ENCODE measurements at places on chromosomes 2 and 18.

DNA sequence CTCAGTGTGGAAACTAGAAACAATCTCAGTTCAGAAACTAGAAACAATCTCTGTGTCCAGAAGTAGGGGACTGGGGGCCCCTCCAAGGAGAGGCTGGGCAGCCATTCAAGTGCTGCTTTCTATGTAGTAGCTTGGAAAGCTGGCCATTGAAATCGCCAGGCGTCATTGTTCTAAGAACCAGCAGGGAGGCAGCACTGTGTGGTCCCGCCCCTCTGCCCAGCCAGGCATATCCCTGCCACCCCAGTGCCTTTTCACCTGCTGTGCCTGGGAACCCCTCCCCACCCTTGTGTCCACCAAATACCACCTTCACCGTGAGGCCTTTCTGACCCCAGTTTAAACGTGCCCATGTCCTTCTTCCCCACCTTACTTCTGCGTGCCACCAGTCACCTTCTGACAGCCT is 221.6 kb downstream of the GBX2 start:
- no peak for DNase-seq

DNA sequence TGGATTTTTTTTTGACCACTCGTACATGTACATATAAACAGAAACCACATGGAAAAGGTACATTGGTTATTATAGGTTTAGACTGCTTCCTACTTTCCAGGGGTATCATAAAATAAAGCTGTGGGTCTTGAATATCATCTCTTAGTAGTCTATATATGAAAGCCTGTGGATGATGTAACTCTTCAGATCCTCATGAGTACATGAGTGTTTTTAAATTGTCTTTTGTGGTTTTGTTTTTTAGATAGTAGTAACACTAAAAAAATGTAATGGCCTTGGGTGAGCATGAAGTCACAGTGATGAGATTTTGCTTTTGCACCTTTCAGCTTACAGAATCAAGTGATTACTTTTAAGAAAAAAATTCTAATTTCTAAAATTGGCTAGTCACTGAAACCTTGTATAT is 80.2 kb downstream of the RAB3GAP1 start:
- no peak for DNase-seq

DNA sequence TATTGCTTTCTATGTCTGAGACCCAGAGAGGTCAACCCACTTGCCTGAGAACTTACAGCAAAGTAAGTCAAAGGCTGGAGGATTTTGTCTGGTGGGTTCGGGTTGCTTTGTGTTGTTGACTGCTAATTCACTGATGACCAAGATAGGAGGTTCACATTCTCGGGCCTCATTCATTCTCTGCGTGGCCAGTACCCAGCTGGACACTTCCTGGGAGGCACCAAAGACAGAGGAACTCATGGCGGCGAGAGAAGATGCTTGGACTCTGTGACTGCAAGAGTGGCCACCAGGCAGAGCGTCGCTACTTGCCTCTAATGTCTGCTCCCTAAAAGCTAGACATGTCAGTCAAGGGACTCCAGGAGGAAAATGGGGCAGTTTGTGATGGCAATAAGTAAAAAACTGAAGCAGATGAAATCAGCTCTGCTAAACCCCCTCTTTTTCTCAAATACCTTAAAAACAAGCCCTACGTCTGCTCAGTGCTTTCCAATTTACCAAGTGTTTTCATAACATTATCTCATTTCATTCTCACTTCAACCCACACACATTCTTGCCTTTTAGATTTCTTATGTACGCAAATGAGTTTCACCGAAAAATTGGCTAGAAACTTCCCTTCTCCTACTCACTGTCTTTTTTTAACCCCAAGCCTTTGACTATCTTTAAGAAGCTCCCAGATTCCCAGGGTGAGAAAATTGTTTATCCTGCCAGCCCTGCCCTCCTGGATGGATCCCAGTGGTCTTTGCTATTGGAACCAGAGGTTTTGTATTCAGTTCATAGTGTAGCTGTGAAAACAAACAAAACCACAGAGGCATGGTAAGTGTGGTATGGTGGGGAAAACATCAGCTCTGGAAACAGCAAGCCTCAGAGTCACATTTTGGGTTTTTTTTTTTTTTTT is 4.9 kb upstream of the LBH start:
- DNase-seq: no peak

- peak; percentile 61 for DNase-seq
Measured at GRCh38 chr2:207165121-207166038, at the start of gene KLF7. KLF7 (minus strand) TSS chr2:207165948; CDS start chr2:207165568, 380 bp downstream.

DNA sequence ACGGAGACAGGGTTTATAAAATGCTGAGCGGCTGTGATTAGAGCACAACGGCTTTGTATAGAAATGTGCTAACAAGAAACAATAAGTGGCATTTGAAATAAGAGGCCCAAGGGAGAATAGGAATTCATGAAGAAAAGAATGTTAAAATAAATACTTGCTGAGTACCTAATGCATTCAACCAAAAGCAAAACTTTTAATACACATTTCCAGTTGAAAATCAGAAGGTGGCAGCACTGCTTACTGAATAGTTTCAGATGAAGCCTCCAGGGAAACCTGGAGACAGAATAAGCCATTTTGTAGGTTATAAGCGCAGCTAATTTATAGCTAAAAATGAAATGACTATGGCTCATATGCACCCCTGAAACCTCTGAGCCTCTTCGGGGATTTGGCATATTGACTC is 286.6 kb downstream of the DPP10 start:
- DNase-seq: peak; percentile 19

DNA sequence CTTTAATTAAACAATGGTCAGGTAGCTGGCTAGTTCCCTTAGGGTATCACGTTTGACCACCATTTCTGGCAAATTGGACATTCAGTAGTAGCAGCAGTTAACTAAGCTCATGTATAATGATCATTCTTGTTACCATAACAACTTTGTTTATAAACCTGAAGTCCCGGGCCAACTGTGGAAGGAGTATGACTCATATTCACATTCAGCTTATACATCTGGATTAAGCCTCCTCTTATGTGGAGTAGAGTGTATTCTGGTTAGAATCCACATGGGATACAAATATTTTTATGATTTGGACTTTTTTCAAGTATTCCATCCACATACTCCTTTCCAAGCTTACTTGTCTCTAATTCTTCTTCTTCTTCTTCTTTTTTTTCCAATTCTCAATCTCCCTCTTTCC is 70.3 kb upstream of the ZSWIM2 start:
- DNase-seq: no peak

GRCh38 chr2:182870227-182870626 is 3.8 kb upstream of the FRZB start:
- DNase-seq: peak; percentile 30

- no peak for DNase-seq
Measured at GRCh38 chr2:160085662-160086061, 23.2 kb upstream of the PLA2R1 start.

- no peak for DNase-seq
Measured at GRCh38 chr2:148238561-148238960, 217.7 kb downstream of the MBD5 start.

GRCh38 chr2:50108245-50108644 is 923.7 kb downstream of the NRXN1 start:
- no peak for DNase-seq

GRCh38 chr2:9251154-9252001 is 44.8 kb downstream of the ASAP2 start:
- DNase-seq: no peak

- no peak for DNase-seq
Measured at GRCh38 chr2:238654479-238655197, 193.2 kb upstream of the TWIST2 start.

- no peak for DNase-seq
Measured at GRCh38 chr2:234670052-234670451, 173.2 kb upstream of the ARL4C start.

GRCh38 chr2:105644174-105644980 is 100.3 kb upstream of the NCK2 start:
- DNase-seq: no peak

DNA sequence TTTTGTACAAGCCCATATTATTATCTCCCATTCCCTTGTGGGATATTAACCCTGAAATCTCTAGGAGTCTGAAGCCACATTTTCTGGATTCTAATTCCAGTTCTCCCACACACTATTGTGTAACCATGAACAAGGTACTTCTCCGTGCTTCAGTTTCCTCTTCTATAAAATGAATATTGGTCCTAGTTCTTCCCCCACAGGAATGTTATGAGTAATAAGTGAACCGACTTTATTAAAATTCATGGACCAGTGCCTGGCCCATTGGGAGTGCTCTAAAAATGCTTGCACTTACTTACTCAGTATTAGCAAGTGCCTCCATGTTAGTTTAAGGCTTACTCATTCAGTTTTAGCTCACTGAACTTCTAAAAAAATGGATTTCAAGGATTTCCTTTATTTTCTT is 1.4 kb upstream of the ACMSD start:
- DNase-seq: no peak

DNA sequence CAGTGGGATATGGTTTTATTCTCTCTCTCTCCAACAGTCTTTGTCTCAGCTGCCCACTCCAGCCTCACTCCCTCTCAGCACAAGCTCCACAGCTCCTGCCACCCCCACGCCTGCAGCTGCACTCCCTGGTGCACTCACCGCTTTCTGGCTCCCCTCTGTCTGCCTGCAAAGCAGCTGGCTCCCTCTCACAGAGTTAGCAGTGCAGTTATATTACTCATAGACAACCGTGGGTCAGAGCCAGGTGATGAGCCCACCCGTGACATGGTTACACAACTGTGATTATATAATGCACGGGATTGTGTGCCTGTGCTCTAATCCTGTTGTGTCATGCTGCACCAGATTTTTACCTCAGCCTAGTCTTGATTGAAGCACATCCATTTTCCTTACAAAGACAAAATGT is 276.9 kb upstream of the CHAC2 start:
- no peak for DNase-seq

- DNase-seq: no peak
Measured at GRCh38 chr2:233457356-233457755, 103.1 kb downstream of the DGKD start.

GRCh38 chr2:221761260-221761659 is 189.2 kb upstream of the EPHA4 start:
- DNase-seq: no peak

DNA sequence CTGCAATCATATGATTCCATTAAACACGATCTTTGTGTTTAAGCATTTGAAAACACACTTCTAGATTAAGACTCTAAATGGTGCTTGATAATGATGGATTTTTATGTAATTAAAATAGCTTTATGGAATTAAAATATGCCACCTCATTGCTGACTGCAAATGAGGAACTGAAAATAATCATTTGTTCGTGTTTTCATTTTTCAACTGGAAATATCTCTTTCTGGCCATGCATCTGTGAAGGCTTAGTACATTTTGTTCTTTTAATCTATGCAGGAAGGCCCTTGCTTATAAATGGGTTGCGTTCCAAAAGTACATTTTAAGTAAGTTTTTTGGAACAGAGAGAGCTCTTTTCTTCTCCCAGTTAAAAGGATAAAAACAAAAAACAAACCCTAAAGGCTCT is 125.5 kb downstream of the MC4R start:
- DNase-seq: no peak

DNA sequence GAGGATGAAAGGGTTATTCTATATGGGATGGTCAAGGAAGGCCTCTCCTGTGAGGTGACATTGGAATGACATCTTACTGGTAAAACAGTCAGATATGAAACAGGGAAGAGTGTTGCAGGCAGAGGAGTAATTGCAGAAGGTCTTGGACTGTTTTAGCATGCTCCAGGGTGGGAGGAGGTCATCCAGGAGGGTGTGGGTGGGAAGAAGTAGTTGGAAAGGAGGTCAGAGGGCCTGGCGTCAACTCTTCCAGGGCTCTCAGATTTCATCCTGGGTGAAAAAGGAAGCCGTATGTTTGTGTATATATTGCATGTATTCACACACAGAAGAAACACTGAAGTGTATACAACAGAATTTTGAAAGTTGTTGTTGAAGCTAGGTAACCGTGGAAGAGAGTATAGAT is 48.2 kb downstream of the ATP9B start:
- DNase-seq: no peak

- no peak for DNase-seq
Measured at GRCh38 chr2:169702996-169703395, 8.7 kb downstream of the PHOSPHO2 start.

- no peak for DNase-seq
Measured at GRCh38 chr18:77111951-77112746, 20.4 kb downstream of the MBP start.

GRCh38 chr2:115649731-115650130 is 1207.3 kb downstream of the DPP10 start:
- DNase-seq: no peak

- DNase-seq: no peak
Measured at GRCh38 chr2:16750175-16750924, 84.7 kb upstream of the CYRIA start.

DNA sequence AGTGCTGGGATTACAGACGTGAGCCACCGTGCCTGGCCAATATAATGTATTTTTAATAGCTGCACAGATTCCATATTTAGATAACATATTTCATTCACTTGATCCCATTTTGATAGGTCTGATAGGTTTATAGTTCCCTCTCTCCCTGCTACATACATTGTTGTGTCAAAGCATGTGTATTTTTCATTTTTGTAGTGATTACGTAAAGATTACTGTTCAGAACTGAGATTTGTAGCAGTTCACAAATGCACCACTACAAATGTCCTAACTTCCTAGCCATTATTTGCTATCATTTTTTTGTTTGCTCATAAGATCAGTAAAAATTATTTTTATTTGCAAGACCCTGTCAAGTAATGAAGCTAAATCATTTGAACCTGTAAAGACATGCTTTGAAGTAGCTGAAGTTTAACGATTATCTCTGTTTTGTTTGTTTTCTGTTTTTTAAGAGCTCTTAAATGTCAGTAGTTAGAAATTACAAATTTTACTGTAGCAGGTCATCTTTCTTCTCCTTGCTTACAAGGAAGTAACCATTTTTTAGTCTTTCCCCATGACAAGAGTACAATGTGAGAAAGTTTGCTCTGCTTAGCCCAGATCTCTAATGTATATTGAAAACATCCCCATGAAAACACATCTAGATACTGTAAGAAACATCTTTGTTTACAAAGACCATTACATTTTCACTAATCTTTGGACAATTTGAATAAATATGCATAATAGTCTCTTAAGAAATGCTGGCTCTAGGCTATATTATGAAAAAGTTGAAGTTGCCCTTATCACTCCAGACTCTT is 54.1 kb downstream of the EML4 start:
- DNase-seq: no peak

GRCh38 chr2:61328707-61329251 is 142.1 kb downstream of the USP34 start:
- no peak for DNase-seq

DNA sequence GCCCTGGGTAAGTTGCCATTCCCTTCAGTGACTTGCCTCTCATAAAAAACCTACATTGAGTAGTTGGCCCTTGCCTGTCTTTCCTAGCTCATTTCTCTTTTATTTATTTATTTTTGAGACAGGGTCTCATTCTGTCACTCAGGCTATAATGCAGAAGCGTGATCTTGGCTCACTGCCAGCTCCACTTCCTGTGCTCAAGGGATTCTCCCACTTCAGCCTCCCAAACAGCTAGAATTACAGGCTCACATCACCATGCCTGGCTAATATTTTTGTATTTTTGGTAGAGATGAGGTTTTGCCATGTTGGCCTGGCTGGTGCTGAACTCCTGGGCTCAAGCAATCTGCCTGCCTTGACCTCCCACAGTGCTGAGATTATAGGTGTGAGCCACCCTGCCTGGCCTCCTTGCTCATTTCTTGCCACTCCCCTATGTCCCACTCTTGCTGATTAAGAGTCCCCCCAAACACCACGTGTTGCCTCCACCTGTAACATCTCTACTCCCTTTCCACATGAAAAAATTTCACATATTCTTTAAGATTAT is 12.6 kb downstream of the EVA1A start:
- peak; percentile 52 for DNase-seq

All from NCI-H2081 (cell line).